HS-27A (cell line): ENCODE measurements at places on chromosomes 2 and 18.

DNA sequence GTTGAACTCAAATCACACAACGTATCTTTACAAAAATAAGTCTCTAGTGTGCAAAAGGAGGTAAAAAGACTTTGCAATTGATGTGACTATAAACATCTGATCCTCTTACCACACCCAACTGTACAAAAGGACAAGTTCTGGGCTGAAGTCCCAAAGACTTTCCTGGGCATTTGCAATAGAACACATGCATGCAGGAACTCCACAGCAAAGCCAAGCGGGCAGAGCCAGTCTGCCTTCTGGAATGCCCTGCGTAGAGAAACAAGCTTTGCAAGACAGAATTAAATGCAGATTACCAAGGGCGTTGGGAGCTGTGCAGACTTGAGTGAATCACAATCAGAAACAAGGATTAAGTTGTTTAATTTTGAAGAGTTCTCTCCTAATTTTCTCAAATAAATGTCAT is 208.4 kb upstream of the ZNF521 start:
- no peak for DNase-seq

- DNase-seq = no peak
Measured at GRCh38 chr2:186780701-186781316, 68.2 kb downstream of the ZSWIM2 start.

DNA sequence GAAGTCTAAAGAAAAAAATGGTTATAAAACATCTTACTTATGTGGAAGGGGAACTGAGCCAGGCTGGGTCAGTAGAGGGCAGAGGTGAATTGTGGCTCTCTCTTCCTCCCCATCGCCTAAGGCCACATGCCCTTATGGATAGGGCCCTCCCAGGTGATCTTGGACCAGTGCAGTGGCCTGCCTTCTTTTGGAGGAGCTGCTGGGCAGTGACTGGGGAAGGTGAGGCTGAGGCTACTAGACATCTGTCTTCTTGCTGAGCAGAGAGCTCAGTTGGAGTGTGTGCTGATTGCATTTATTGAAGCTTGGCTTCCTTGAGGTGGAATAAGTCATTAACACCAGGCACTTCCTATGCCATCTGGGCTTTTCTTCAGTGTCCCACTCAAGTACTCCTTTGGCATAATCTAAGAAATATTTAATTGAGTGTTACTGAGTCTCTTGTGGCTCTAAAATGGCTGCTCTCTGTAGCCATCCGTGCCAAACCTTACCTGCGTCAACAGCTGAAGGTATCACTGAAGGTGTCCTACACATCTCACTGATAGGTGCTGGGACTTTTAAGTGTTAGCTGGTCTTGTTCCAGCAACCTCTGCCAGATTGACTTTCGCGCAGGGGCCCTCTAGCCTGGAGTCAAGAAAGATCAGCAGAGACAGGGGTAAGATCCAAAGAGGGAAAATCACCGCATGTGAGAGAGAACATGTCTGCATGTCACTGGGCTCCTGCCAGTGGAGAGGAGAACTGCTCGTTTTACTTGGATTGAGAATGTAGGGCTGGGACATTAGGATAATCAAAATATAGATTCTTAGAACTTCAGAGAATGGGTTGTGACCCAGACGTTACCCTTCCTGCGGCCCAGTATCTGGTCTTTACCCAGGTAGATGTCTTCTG is 256.1 kb downstream of the LTBP1 start:
- DNase-seq = no peak

DNA sequence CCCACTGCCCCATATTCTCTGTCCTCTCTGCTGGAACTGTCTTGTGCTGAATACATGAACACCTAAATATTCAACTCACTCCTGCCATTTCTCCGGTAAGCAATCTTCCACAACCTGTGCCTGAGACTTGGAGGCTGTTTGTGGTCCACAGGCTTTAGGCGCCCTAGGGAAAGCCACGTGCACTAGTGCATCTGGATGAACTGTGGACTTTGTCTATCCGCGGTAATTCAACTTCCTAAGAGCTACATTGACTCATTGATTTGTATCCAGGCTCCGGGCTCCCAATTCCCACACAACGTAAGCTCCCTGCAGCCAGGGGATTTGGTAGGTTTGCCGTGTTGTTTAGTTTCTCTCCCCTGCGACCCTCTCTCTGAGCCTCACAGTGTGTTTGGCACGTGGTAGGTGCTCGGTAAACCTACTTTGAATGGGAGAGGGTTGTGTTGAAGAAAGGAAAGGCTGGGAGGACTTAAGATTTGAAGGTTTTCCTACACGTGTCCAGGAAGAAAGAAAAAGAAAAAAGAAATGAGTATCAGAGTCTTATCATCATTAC is 718.2 kb downstream of the DPP10 start:
- no peak for DNase-seq

- DNase-seq = no peak
Measured at GRCh38 chr2:219335373-219335786, 2.8 kb upstream of the RESP18 start.

DNA sequence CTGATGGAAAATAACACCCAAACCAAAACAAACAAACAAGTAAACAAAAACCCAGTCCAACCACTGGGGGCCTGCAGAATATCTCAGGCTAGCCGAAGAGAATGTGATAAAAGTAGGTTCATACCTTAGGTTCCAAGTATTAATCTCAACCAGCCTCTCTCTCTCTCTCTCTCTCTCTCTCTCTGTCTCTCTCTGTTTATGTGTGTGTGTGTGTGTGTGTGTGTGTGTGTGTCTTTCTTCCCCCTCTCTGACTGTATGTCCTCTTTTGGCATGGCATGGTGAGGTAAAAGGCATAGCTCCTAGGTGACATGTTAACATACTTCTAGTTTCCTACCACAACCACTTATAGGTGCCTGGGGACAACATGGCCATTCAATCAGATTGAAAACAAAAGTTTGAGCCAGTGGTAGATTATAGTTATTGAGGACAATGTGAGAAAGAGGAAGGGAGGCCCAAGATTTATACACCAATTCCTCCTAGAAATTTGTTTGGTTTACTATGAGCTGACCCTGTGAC is 93.0 kb downstream of the SETBP1 start:
- no peak for DNase-seq

DNA sequence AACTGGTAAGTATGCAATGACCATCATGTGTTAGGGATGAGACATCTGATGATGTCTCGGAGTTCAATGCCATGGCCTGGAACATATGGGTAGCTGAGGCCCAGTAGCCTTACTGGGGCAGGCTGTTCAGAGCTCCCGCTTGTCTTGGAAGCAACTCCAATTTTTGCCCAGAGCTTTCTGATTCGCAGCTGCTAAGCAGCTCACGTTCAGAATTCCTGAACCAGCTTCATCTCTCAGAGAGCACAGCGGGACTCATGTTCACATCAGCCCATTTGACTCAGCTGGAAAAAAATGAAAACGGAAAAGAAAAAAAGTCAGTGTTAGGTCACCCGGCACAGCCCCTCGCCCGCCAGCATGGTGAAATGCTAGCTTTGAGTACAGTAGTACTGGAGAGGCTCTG is 16.8 kb upstream of the LRATD1 start:
- DNase-seq = no peak

GRCh38 chr18:12803069-12803936 is 80.7 kb downstream of the PTPN2 start:
- no peak for DNase-seq

- no peak for DNase-seq
Measured at GRCh38 chr2:11482473-11483035, 16.6 kb upstream of the E2F6 start.

GRCh38 chr2:172079838-172080640 is 5.3 kb upstream of the DLX1 start:
- DNase-seq = no peak

DNA sequence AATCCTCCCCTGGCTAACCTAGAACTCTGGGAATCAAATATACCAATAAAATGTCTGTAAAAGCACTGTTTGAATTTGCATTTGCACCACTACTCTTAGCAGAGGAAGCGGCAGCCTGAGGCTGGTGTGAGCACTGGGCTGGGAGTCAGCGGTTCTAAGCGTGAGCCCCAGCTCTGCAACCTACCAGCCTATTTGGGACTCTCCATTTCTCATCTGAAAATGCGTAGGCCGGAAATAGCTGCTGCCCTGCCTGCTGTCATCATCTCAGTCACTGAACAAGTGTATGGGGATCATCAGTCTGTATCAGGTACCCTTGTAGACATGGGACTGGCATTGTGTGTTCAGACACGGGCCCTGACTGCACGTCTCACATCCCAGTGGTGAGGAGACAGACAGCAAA is 194.3 kb downstream of the ANKRD30B start:
- DNase-seq = no peak

GRCh38 chr2:108182489-108182888 is 57.3 kb upstream of the SULT1C3 start:
- DNase-seq = no peak

- no peak for DNase-seq
Measured at GRCh38 chr18:80023173-80023572, 11.1 kb upstream of the RBFA start.

- no peak for DNase-seq
Measured at GRCh38 chr18:49681387-49681786, 119.5 kb downstream of the LIPG start.

GRCh38 chr2:109386004-109386695 is 227.6 kb downstream of the SEPTIN10 start:
- no peak for DNase-seq

GRCh38 chr2:2779727-2780126 is 448.7 kb upstream of the MYT1L start:
- no peak for DNase-seq

DNA sequence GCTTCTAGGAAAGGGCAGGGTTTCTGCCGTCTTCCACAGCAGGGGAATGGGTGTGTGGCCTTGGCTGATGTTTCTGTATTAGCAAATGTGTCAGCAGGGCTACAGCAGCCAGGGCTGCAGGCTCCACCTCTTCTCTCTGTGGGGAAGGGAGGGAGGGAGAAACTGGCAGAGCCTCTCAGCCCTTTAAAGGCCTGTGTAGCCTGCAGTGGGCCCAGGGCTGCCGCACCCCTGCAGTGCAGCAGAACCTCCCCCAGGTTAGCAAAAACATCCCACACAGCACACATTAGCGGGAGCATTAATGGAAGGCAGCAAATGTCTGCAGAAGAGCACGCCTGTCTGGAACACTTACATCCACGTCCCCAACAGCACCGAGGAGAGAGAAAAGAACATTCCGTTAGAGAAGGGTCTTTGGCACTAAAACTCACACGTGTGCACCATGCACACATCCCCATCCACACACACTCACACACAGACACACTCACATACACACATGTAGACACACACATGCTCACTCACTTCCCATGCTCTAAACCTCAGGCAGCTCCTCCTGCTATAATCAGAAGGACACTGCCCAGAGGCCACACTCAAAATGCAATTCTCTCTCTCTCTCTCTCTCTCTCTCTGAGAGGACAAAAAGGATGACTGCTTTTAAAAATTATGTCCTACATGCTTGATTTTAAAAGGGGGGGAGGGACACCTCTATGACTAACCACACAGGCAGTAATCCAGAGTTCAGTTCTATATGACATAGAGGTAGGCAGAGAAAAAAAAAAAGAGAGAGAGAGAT is 24.1 kb downstream of the MRPL35 start:
- no peak for DNase-seq

DNA sequence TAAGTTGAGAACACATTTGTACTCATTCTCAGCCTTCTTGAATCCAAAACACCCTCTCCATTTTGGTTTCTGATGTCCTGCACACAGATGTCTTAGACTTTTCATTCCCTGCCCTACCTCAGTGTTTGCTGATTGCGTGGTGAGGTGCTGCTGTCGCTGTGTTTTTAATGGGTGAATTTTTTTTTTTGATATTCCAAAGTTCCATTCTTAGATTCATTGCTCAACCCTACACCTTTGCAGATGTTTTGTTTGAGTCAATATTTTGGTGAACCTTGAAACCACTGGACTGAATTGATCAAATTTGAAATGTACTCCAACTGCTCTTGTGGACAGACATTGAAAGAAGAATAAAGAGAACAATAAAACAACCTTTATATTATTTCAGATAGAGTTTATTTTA is 130.4 kb upstream of the DSEL start:
- no peak for DNase-seq

GRCh38 chr18:29749704-29750103 is 1292.8 kb downstream of the DSC3 start:
- no peak for DNase-seq

DNA sequence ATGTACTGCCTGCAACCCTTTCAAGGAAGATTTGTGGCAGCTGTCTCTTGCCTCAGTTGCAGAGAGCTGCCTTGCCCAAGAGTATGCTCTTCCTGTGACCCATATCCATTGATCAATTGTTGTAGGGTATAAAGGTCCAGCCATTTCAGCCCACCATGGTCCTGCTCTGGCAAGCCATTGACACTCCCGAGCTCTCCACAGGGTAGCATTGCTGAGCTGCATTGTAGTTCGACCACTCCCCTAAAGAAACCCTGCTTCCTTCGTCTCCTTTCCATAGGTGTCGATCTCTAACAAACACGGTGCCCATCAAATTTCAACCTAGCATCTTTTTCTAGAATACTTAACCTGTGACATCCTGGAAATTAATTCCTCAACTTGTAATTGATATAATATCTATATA is 104.9 kb upstream of the NDUFV2 start:
- no peak for DNase-seq

- DNase-seq = no peak
Measured at GRCh38 chr2:120763508-120763907, 27.8 kb downstream of the GLI2 start.

GRCh38 chr2:71727562-71727961 is 274.2 kb downstream of the DYSF start:
- no peak for DNase-seq

- DNase-seq = no peak
Measured at GRCh38 chr2:206970589-206971360, 31.5 kb downstream of the CPO start.

- no peak for DNase-seq
Measured at GRCh38 chr2:53445383-53446070, 322.1 kb upstream of the CHAC2 start.

- no peak for DNase-seq
Measured at GRCh38 chr2:46239847-46240181, 57.4 kb upstream of the EPAS1 start.

- DNase-seq = no peak
Measured at GRCh38 chr2:150387586-150388288, 99.7 kb downstream of the RND3 start.

DNA sequence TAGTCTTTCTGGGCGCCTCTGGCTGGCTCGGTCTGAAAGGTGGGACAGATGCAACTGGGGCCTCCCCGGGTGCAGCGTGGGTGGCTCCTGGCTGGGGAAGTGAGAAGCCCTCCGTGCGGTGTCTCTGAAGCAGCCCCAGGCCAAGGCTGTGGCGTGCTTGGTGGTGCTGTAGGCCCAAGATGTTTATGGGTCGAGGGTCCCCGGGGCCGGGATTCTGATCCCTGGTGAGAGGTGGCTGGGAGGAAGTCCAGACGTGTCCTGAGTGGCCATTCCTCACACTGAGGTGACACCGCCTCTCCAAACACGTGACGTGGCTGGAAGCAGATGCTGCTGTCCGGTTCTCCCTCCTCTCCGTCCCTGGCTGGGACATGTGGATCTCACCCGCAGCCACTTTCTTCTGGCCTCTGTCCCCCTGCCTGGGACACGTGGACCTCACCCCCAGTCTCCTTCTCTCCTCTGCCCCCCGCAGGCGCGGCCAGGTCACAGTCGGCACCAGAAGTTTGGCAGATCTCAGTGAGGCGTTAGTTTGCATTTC is 12.6 kb downstream of the RTP5 start:
- DNase-seq = no peak

- DNase-seq = no peak
Measured at GRCh38 chr2:164933671-164934189, 21.6 kb downstream of the SLC38A11 start.
